Lung (tissue), 17 donors: ENCODE measurements at places on chromosomes 1 and 21. TPM values are rescaled to one million over a fixed set of nuclear protein-coding genes. Genes with fewer than 3 reads are reported as not detected.

C1orf53 gene
- polyA plus RNA-seq: 23.7 TPM

PUSL1 gene
- 16.1 TPM for polyA plus RNA-seq

OPTC gene
- not detected for polyA plus RNA-seq

DNAJC6 gene
- 0.96 TPM for polyA plus RNA-seq

KIF26B gene
- 0.61 TPM for polyA plus RNA-seq

FMO2 gene
- 5.2 TPM for polyA plus RNA-seq

ALPL gene
- 241 TPM for polyA plus RNA-seq

MRPL55 gene
- polyA plus RNA-seq: 137 TPM

CNR2 gene
- polyA plus RNA-seq: 0.11 TPM

KRTAP12-2 gene
- not detected for polyA plus RNA-seq

AUNIP gene
- polyA plus RNA-seq: 0.26 TPM
